ENCODE measurements at places on chromosomes 7 and 10. TPM values are rescaled to one million over a fixed set of nuclear protein-coding genes. Genes with fewer than 3 reads are reported as not detected.

SPDYE6 gene
- not detected for total RNA-seq

MYL7 gene
- total RNA-seq: not detected

GPR158 gene
- 0.49 TPM for total RNA-seq

PRKRIP1 gene
- 49.6 TPM for total RNA-seq

PCGF6 gene
- 16.4 TPM for total RNA-seq

CACNB2 gene
- total RNA-seq: 2.1 TPM

ZNF365 gene
- 7.2 TPM for total RNA-seq

SLC25A28 gene
- 7.0 TPM for total RNA-seq

ARHGEF5 gene
- total RNA-seq: 3.2 TPM

PRKAR2B gene
- total RNA-seq: 6.9 TPM

NUDT13 gene
- 1.8 TPM for total RNA-seq

Measured in fibroblast of the aortic adventitia (primary cell).